ENCODE measurements at places on chromosomes 1 and 21.

DNA sequence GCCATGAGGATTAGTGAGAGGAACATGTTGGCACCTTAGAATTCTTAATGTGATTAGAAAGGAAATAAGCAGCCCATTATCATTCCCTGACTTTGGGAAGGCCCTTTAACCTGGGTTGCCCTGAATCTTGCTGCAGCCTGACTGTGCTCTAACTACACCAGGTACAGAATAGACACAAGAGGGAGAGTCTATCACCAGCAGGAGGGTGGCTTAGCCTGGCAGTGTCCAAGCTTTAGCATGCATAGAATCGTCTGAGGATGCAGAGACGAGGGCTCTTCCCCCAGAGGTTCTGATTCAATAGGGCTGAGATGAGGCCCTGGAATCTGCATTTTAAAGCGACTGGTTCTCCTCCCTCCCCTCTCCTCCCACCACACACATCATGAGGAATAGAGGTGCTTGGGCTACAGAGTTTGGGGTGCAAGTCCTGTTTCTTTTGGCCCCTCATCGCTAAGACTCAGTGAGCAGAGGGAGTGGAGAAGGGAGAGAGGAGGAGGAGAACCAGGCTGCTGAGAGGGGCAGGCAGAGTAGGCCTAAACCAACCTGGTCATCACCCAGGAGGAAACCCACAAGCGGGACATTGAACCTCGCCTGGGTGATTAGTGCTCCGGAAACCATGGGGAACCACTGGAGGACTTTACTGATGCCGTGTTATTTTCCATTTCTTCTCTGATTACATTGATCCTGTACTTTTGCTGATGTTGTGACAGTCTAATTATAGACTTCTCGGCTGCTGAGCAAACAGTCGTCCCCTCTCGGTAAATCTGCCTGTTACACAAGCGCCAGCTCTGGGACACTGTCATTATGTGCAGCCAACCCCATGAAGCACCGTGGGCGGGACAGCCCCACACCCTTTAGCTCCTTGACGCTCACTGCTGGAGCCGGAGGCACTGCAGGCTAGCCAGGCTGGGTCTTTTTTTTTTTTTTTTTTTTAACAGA, 6.3 kb upstream of the TENT5C start:
- DNase-seq, result peak; percentile 73

DNA sequence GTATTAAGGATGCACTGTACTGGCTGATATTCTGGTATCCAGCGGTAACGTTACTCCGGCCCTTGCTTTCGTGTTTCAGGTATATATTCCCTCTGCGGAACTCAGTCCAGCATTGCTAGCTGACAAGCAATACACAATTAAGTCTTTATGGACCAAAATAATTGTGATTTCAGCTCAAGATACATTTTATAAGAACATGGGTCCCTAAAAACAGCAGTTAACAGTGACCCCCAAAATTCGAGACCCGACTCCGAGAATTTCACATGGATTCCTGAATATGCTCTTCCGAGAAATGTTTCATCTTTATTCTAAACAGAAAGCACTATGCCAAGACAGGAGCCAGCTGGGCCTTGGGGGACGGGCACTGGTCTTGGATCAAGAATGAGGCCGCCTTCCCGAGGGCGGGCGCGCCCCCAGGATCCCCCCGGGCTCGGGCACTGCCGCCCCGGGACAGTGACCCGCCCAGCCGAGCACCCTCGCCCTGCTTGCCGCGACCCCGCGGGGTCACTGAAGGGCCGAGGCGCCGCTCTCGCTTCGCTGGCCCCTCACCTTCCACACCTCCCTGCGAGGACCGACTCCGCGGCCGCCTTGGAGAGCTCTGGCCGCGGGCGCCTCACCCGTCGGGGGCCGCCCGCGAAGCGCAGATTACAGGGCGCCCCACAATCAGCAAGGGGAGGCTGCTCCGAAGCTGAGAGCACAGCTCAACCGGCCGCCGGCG, 610 bp downstream of the SCYL3 start:
- no peak for DNase-seq

GRCh38 chr1:86567878-86568277, 21.0 kb downstream of the CLCA4 start:
- no peak for DNase-seq

GRCh38 chr1:8856689-8857412, 21.6 kb downstream of the ENO1 start:
- no peak for DNase-seq

GRCh38 chr1:78370779-78371482, 119.8 kb upstream of the PTGFR start:
- no peak for DNase-seq

GRCh38 chr1:210232511-210233215, at the start of gene SERTAD4:
Gene SERTAD4 (plus strand): TSS chr1:210232796. CDS start chr1:210237961, 5,165 bp downstream.
- DNase-seq, result no peak

DNA sequence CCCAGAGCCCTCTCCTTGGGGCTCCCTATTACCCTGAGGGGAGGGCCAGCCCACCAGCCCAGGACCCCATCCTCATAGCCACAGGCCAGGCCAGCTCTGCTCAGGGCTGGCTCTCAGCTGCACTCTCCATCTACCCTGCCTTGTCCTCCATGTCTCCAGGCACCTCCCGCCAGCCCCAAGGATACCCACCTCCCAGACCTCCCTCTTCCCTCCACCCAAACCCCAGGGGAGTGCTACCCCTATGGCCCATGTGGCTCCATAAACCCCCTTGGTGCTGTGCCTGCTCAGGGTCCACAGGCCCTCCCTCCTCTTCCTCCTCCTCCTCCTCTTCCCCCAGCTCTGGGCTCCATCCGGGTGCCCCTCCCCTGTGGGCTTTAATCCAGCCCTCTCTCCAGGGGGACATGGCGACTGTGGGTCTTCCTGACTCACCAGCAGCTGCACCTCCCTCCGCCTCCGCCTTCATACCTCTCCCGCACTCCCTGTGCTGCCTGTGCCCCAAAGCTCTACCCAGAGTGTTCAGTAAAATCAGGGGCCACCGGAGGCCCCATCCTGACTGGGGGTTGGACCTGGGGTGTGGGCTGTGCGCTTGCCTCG, 9.1 kb downstream of the YBEY start:
- DNase-seq, result no peak

GRCh38 chr1:1732381-1732780, 8.2 kb upstream of the CDK11A start:
- DNase-seq, result no peak

DNA sequence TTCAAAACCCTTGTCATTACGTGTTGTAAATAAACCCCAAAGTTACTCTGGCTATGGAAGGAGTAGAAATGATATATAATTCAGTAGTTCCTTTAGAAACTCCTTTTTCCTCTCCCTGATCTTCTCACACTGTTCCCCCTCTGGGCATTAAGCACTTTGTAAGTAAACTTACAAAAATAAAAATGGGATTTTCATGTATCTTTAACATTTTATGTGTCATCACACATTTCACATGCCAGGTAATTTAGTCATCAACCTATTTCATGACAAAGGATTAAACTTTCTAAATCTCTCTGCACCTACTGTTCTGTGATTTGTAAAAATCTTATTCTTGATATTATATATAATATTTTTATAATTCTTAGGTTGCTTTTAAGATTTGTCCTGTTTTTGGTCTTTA, 176.9 kb downstream of the NEK7 start:
- no peak for DNase-seq

GRCh38 chr1:110916669-110917306, 43.8 kb downstream of the CD53 start:
- no peak for DNase-seq

- no peak for DNase-seq
Observed at GRCh38 chr1:215005656-215006345, 76.7 kb upstream of the KCNK2 start.

DNA sequence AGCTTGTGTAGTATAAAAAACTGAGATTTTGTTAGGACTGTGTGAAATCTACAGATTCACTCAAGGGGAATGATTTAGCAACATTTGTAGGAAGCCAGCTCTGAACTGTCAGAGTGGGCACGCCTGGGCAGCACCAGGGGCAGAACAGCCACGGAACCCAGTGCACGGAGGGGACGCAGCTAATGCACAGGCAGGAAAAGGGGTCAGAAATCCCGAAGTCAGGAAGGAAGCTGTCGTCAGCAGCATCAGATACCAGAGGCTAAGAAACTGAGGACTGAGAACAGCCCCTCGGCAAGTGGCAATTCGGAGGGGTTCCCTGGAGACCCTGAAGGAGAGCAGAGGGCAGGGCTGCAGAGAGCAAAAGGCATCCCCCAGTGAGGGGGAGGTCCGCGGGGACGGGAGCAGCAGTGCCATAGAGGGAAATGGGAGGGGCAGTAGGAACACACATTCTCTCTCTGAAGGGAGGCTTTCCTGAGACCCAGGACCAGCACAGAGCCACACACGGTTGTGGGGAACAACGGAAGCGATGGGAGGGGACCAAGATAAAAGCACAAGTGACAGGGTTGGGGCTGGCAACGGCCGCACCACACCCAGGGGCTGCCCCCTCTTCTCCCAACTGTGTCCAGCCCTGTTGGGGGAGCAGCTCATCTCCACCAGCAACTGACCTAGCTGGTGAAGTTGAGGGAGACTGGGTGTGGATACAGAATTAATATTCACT, 12.7 kb downstream of the UBE2J2 start:
- DNase-seq, result no peak

GRCh38 chr1:230702934-230703678, 10.8 kb downstream of the AGT start:
- DNase-seq, result no peak

DNA sequence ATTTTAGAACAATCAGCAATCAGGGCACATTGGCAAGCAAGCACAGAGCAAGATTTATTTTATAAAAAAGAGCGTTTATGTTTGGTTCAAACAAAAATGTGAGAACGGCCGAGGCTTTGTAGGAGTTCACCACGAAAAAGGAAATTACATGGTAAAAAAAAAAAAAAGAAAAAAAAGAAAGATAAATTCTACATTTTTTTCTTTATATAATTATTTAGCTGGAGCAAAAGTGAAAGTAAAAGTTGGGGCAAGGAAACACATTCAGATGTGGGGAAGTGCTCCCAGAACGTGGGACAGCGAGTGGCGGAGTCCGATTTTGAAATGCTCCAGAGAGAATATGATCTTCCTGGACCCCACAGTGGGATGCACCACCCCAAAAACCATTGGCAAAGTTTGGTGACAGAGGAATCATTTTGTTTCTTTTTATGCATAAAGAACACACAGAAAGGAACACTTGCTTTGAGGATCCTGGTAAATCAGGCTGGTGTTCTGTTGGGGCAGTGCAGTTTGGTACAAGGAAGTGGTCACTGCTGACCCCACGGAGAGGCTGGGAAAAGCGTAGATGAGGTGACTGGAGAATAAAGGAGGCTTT, 16.3 kb upstream of the ATP5PO start:
- no peak for DNase-seq

DNA sequence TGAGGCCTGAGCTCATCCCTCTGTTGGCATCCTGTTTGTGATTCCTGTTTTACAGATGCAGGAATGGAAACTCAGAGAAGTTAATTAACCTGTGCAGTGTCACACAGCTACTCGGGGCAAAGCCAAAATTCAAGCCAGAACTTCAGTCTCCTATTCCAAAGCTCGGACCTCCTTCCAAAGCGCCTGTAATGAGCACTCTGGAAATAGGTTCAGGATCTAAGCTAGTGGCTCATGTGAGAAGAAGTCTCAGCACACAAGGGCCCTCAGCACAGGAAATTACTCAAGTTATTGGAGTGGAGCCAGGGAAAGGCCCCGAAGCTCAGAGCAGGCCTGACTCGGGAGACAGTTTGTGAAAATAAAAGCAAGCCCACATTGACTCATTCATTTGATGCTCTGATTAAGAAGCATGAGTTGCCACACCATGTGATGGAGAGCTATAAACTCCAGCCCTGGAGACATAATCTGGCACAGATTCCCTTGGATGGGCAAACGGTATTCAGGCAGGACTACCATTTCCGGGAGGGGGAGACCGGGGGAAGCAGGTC, 50.6 kb upstream of the LYST start:
- DNase-seq, result peak; percentile 94

- DNase-seq, result no peak
Observed at GRCh38 chr21:32007456-32007855, 134.6 kb downstream of the HUNK start.

DNA sequence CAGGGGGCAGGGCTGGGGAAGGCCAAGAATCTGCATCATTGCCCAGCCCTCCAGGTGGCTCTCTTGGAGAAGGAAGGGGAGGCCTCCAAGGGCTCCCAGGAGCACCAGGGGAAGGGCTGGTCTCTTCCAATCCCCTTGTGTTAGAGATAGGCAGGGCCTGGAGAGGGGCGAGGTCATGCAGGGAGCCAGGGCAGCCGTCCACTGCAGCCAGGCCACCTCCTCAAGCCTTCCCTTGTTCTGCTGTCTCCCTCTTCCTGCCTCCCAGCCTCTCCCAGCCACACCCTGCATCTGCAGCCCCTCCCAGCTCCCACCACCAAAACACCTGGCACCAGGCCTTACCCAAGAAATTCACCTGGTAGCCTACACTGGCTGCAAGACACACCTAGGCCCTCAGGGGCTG, 105.3 kb upstream of the IFFO2 start:
- DNase-seq, result no peak

GRCh38 chr1:212686591-212686990, 13.0 kb downstream of the BATF3 start:
- DNase-seq, result no peak

DNA sequence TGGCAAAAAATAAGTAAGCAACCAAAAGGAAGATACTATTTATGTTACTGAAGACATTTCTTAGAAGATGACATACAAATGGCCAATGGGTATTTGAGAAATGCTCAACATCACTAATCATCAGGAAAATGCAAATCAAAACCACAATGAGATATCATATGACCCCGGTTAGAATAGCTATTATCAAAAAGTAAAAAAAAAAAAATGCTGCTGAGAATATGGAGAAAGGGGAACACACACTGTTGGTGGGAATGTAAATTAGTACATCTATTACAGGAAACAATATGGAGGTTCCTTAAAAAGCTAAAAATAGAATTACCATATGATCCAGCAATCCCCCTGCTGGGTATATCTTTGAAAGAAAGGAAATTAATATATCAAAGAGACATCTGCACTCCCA, 34.3 kb upstream of the CREG1 start:
- no peak for DNase-seq

GRCh38 chr1:66395202-66396061, 138.5 kb upstream of the SGIP1 start:
- no peak for DNase-seq

DNA sequence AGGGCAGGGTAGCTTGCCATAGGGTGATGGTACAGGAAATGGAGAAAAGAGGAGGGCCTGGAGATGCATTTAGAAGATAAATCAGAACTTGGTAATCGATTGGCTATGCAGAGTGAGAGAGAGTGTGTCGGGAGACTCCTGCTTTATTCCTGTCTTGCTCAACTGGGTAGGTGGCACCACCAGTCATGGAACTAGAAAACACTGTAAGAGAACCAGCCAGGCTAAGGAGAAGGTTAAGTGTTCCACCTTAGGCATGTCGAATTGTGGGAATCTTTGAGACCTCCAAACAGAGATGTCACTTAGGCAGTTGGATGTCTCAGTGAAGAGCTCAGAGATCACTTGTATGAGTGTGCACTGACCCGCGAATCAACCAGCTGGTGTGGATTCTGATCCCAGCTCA, 28.7 kb upstream of the RD3 start:
- no peak for DNase-seq

DNA sequence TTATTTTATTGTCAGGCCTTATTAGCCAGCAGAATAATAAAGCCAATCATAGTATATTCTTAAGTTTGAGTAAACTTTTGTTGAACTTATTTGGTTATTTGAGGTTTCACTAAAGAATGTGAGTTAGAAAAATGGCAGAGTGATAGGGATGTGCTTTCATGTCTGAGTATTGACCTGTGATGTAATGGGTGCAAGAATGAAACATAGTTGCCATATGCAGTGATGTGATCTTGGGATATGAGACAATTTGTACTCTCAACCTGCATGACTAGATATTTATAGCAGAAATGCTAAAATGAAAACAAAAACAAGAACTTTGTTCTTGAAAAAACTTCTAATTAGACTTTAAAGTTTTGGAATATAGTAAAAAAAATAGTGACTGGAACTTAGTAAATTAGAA, 97.9 kb downstream of the DISP1 start:
- DNase-seq, result no peak
